Memory B cell (primary cell): ENCODE measurements at places on chromosomes 5 and 9.

- no peak for DNase-seq
These were observed 13.6 kb upstream of the IL17B start for GRCh38 chr5:149392718-149393117.

GRCh38 chr5:139605887-139606286 is 42.3 kb upstream of the CXXC5 start:
- no peak for DNase-seq

DNA sequence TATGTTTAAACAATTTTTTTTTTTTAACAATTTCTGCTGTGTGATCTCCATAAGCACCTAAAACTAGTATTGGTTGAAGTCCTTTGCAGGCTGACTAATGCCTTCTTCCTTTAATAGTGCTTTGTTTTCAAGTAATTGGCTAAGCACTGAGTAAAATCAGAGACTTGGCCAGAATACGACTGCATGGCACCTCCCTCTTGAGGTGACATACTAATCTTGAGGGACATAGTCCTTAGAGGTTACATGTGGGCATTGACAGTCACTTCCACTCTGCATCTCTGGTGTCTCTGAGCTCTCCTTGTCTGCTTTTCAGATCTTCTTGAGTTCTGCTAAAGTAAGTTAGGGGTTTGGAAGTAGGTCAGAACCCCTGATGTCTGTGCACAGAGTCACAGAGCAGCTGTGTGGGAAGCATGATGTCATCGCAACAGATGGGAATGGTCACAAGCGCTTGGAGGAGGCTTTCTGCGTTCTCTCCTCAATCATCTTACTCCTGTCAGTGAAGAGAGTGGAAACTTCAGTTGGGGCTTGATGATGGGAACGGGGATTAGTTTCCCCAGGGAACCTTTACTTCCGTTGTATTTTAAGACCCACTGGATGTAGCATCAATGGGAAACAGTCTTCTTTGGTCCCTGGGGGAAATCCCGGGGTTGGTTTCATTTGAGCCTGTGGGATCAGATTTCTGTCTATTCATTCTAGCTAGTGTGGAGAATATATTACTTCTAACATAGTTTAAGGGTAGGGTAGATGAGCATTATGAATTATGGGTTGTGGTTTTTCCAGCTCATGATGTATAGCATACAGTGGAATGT is 136.9 kb downstream of the ARHGAP26 start:
- DNase-seq: no peak

DNA sequence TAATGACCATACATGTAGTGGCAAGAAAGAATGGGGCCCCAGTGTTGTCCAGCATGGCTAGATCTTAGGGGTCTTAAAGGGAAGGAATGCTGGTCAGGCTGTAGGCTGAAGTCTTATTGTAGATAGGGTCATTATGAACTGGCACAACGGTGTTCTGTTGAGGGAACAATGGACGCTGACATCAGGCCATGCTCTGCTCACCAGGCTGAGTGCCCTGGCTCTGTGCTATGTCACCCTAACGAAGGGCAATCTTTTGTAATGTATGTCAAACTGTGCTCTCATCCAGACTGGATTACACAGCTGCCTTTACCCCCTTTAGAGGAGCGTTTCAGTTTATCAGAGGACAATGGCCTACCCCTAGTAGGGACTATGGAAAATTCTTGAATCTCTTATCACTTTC is 14.6 kb upstream of the ZNF608 start:
- DNase-seq: no peak

DNA sequence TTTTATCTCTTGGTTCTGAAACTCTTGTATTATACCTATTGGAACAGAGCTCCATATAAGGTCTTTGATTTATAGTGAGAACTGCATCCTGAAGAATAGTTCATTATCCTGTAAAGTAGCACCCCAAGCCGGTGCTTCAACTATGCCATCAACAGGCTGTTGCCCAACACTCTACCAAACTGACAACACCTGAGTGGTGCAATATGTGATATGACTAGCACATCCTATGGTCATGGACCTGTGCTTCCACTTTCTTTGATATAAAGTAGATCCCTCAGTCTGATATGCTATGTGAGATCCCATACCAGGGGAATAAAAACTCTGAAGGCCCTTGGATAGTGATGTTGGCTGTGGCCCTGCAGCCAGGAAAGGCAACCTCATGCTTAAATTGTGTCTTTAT is 15.8 kb downstream of the CSF2 start:
- no peak for DNase-seq

GRCh38 chr9:136882109-136882946 is 4.0 kb upstream of the TRAF2 start:
- peak; percentile 61 for DNase-seq

GRCh38 chr9:92601451-92601850 is 65.7 kb upstream of the ECM2 start:
- DNase-seq: no peak

GRCh38 chr5:170142196-170142595 is 36.5 kb downstream of the FOXI1 start:
- no peak for DNase-seq

DNA sequence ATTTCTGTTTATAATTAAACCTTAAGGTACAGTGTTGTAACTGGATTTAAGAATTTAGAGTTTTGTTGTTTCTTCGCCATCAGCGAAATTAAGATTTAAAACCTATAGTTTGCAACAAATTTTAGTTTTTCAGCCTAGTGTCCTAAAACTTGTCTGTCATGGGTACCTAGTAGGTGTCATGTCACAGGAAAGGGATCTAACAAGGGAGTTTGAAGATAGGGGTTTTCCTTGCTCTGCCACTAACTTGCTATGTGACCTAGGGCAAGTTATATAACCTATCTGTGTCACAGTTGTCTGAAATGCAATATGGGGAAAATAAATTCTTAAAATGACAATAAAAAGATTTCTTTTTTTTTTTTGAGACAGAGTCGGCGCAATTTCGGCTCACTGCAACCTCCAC is 9.2 kb upstream of the ABL1 start:
- no peak for DNase-seq

DNA sequence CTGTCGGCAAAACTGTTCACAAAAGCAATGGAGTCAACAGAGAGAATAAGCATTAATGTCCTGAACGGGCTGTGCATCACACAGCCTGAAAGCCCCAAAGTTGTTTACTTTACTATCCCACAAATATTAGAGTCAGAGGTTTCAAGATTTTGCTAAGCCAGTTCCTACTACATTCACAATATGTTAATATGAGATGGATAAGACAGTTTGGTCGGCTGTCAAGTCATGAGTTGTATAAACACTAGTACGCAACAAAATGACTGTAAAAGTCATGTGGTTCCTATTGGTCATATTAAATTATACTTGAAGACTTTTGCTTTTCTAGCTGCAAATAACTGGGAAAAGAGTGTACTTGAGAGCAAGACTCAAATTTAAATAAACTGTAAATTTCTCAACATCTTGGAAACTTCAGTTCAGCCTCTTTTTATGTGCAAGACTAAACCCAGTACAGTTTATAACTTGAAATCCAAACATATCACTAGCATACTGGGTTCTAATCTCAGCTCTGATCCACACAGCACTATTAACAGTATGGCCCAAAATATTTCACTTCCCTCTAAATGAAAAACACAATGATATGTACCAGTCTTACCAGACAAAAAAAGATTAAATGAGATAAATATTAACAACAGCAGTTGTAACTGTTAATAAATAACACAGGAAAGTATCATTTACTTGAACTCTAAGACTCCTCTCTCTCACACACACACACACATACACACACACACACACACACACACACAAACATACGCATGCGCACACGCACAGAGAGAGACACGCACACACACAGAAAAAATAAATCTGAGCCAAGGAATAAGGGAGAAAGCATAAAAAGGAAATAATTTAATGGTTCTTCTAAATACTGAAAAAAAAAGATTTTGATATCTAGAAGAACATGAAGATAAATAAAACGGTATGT is 33.1 kb downstream of the FANCC start:
- DNase-seq: no peak

DNA sequence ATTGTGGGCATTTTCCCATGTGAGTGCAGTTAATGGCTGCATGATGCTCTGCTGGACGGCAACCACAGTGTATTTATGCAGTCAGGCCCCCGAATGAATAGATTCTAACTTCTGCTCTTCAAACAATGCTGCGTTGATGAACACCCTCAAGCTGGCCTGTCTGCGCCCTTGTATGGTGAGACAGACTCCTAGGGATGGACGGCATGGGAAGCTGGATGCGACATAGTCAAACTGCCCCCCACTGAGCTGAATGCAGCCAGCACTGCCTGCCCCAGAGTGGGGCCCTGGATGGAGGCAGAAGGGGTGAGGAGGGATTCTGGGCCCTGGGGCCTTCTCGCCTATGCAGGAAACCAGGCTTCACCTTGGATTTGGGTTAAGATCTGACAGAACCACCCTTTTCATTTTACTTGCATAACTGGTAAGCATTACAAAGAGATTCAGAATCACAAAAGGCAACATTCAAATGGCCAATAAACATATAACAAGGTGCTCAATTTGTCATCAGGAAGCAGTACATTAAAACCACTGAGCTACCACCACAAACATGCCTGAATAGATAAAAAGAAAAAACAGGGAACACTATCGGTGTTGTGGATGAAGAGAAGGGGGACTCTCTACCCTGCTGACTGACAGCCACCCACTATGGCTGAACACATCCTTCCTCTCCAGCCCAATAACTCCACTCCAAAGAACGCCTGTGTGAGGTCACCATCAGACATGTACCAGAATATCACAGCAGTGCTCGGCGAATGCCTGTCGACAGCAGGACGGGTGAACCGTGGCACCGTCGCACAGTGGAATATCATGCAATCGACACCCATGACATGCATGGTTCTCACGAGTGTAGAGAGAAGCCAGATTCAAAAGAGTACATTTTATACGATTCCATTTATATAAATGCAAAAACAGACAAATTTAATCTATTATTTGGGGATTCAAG is 79.1 kb downstream of the RAPGEF1 start:
- no peak for DNase-seq

- DNase-seq: peak; percentile 68
These were observed 3.9 kb downstream of the CCDC183 start for GRCh38 chr9:136799854-136800657.

DNA sequence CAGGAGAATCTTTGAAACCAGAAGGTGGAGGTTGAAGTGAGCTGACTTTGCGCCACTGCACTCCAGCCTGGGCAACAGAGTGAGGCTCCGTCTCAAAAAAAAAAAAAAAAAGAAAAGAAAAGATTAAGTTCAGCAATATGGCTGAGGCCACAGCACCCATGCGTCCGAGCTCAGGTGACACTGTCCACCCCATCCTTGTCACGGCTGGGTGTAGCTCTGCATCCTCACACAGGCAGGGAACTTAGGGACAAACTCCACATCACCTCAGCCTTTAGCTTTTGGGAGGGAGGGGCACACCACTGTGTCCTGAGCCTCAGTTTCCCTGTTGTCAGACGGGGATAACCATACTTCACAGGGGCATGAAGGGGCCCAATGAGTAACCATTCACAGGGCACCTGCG is 15.5 kb downstream of the FGD3 start:
- DNase-seq: no peak

GRCh38 chr9:33465596-33466564 is 7.8 kb downstream of the NOL6 start:
- no peak for DNase-seq

DNA sequence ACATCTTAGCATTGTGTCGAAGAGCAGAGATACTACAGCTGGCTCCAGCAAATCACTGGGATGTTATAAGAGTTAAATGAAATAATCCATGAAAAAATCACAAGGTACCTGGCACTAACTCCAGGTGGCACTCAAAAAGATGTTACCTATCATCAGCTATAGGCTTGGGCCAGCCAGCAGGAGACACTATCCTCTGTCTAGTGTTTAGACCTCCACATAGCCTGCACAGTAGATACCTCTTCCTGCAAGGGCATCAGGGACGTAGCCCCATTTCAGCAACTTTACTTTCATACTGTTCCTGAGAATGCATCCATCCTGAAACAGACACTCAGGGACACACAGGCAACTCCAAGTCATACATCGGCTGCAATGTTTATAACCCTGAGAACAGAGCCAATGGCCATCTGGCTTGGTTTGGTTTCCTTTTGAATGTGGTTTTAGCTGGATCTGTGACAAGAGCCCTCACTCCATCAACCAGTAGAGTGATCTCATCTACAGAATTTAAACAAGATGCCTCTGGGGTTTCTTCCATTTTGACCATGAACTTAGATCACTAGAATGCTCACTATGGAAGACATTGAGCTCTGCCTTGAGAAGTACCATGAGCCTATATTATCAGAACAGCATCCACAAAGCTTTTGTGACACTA is 69.9 kb downstream of the TLE1 start:
- no peak for DNase-seq

DNA sequence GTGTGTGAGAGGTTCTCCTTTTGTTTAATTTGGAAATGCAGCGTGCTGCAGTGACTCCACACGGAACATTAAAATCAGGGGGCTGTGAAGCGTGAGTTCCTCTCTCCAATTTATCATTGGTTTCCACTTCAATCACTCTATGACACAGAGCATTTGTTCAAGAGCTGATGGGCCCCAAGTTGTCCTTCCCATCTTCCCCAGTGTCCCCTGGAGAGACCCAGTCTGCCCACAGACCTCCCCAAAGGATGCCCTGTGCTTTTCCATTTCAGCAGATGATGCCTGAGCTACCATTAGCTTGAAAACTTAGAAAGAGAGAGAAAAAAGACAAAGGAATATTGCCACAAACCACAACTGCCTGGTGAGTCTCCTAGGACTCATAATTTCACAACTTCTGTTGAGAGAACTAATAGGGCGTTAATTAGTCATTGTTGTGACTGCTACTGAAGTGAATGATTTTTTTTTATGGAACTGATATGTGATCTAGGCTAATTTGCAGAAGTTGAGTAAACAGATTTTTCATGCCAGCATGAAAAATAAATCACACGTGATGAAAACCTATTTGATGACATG is 772.7 kb downstream of the SEMA5A start:
- DNase-seq: no peak
